ENCODE measurements at places on chromosomes 6 and 20.

- ATAC-seq, result no peak
Observed at GRCh38 chr20:47031004-47031403, 136.4 kb downstream of the EYA2 start.

DNA sequence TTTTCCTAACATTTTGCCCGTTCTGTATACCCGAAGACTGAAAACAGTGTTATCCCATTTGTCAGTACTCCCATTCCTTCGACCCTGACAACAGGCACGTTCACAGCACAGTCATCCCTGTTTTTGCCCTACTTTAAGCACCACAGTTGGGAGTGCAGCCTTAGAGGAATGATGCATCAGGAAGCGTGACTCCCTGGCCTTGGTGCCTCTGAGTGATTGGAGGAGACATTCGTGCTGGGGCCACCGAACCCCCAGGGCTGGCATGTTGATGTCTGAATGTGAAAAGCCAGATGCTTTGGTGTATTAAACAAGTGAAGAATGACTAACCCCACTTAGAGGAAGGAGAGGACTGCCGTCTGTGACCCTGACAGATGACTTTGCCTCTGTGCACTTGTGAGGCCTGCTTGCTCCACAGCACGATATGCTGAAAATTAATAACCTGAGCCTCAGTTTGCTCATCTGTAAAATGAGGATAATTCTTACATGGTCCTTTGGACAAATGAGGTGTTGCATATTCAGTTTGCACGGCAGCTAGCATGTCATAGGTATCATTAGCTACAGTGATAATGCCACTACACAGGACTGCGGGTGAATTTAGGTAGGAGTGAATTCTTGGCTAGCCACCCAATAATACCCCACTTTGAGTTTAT lies 36.0 kb downstream of the STK35 start:
- ATAC-seq, result no peak

DNA sequence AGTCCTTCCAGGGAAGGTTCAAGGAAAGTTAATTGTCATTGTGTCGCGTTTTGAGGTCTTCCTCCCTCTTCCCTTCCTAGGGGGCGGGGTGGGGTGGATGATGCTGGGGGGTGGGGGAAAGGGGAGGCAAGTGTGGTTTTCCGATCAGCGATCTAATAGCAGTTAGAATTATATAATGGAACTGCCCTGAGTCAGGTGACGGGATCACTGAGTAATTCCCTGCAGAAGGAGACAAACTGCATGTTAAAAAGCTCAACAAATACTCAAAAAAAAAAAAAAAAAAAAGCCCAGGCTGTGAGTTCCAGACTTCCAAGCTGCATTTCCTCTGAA lies 240.4 kb downstream of the PHACTR1 start:
- no peak for ATAC-seq

GRCh38 chr6:139378882-139379341 lies 4.5 kb upstream of the CITED2 start:
- ATAC-seq, result no peak

DNA sequence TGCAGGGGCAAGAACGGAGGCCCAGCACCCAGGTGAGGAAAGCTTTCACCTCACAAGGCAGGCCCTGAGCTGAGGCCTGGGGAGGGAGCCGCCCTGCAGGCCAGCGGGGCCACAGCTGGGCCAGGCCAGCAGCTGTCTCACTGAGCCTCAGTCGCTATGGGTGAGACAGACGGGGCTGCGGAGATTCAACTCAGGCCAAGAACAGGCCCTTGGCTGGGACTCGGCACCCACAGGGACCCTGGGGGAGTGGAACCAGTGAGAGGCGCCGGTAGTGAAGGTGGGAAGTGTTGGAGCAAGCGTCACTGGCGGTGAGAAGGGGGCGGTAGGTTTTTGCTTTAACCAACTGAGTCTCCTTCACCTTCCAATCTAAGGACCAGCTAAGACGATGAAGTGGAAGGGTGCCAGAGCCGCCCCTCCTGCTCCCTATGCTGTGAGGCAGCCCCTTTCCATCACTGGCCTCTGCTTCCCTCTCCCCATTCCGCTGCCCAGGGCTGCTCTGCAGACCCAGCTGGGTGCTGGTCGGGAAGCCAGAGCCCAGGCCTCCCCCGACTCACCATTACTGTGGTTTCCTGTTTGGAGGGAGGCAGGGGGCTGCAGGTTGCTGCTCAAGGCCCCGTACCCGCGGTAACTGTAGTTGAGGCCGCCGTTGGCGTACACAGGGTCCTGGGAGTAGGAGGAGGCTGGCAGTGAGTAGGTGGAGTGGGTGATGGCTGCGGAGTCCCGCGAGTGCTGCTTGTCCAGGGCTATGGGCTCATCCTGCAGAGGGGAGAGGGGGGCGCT lies 93.7 kb downstream of the ASXL1 start:
- no peak for ATAC-seq

DNA sequence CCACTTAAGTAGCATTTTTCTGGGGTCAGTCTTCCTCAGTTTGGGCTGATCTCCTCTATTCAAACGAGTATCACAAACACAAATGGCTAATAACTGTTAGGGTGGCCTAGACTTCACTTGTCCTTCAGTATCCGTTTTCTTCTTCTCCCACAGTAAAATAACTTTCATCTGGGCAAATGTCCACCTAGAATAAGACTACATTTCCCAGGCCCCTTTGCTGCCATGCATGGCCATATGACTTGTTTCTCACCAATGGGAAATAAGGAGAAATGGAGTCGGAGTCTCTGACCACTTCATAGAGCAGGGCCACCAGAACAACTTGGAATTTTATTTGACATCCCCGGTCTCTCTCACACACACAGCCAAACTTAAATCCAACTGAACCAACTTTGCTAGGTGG lies 51.4 kb downstream of the SULF2 start:
- ATAC-seq, result no peak

GRCh38 chr6:16961577-16961976 lies 140.3 kb upstream of the STMND1 start:
- ATAC-seq, result no peak

DNA sequence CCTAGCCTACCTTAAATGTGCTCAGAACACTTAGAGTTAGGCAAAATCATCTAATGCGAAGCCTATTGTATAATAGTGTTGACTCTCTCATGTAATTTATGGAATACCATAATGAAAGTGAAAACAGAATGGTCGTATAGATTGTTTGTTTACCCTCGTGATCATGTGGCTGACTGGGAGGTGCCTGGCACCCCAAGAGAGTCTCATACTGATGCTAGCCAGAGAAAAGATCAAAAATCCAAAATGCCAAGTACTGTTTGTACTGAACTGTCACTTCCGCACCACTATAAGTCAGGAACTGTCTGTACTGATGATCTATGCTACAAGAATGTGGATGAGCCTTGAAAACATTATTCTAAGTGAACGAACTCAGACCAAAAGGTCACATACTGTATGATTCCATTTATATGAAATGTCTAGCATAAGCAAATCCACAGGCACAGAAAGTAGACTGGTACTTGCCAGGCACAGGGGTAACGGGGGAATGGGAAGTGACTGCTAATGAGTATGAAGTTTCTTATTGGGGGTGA lies 22.4 kb downstream of the ZMYND8 start:
- ATAC-seq, result peak; percentile 38

DNA sequence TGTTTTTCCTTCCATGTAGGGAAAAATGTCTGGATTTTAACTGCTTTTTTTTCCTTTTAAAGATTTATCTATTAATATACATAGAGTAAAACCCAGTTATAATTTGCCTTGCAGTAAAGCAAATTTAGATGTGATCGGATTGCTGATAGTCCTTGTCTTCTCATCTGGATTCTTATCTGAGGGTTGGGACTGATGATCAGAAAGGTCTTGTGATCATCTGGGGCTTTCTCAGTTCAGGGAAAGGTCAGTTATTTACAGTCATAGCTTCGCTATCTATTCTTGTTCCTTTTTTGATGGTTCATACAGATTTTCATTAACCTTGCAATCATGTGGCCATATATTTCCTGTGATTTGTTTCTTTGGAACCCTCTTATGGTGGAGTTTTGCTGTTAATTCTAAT lies 63.8 kb upstream of the CLDN20 start:
- peak; percentile 47 for ATAC-seq
